ENCODE measurements at places on chromosomes 13 and 19.

DNA sequence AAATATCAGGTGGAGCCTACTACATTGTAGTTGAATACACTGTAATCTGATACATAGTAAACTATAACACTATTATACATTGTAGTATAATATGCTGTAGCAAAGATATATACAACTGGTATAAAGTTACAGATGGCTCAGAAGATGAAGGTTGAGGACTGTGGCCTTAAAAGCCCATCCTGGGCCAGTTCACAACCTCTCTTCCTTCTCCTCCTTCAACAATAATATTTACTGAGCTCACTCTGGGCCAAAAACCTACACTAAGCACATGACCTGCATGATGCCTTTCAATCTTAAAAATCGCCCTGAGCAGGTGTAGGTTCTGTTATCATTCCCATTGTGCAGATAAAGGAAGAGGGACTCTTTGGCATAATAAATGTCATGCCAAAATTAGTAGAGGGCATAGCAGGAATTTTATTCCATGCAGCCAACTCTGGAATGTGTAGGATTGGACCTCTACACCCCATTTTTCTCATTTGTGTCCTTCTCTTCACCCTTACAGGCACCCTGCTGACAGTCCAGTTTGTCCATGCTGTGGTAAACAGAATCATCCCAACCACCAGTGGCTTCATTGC lies 14.6 kb upstream of the SIN3B start:
- DNase-seq = no peak

- no peak for DNase-seq
These were observed 2.2 kb downstream of the FLT3LG start for GRCh38 chr19:49475995-49476880.

DNA sequence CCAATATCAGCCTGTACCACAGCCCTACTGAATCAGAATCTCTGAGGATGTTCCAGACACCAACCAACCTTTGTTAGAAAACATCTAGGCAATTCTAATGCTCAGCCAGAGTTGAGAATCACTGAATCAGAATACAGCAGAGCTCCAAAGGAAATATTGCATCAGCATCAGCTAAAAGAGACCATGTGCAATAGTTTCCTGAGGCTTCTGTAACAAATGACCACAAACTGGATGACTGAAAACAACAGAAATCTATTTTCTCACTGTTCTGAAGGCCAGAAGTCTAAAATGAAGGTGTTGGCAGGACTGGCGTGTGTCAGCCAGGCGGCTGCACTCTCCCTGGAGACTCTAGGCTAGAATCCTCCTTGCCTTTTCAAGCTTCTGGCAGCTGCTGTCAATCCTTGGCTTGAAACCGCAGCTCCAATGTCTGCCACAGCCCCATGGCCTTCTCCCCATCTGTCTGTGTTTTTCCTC lies 1.2 kb upstream of the DCT start:
- DNase-seq = peak; percentile 70

GRCh38 chr13:46855166-46855565 lies 41.7 kb downstream of the HTR2A start:
- DNase-seq = no peak

- DNase-seq = no peak
These were observed 7.9 kb downstream of the CFD start for GRCh38 chr19:867301-867793.

- DNase-seq = no peak
These were observed 57.1 kb upstream of the SERTM1 start for GRCh38 chr13:36616706-36617105.

DNA sequence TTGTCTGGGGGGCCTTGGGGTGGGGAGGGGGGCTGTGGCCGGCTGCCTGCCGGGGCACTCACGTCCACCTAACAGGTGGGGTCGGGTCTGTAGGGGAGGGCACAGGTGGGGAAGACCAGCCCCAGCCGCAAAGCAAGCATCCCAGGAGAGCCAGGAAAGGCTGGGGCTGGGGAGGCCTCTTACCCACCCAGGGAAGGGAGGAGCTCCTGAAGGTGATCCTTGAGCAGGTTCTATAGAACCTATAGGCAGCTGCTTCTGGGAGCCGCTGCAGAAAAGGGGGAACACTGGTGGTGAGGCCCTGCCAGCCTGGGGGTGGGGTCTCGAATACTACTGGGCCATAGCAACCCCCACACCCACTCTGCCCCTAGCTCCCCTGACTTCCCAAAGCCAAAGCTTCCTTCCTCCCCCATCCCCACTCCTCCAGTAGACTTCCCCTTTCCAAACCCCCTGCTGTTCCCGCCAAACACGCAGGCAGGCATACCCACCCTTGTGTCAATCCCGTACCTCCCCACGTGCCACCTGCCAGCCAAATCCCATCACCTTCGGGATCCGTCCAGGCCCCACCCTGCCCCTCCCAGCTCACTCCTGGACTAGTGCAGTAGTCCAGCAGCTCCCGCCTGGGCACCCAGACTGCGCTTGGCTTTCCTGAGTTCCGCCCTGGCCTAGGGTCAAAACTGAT lies 5.6 kb downstream of the KLF16 start:
- no peak for DNase-seq

DNA sequence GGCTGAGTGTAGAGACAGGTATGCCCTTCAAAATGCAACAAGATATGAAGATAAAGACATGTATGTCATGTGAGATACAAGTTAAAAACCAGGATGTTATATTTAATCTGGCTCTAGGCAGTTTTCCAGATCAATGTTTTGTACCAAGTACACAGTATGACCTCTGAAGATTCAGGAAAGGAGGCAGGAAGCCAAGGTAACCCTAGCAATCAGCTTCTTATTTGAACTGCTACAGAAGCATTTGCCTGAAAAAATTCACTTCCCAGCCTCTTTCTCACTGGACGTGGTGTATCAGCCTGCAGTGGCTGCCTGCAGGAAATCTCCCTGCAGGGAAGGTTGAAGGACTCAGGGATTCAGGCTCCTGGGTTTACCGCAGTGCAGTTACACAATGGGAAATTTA lies 24.1 kb downstream of the OLFM4 start:
- DNase-seq = no peak
